Activated CD4-positive, alpha-beta T cell treated with anti-CD3 and anti-CD28 coated beads, Interleukin-2, amount 50 U/mL, for 24 hours (primary cell): ENCODE measurements at places on chromosomes 5 and 9.

- DNase-seq = no peak
These were observed 66.9 kb downstream of the SYK start for GRCh38 chr9:90868555-90868954.

DNA sequence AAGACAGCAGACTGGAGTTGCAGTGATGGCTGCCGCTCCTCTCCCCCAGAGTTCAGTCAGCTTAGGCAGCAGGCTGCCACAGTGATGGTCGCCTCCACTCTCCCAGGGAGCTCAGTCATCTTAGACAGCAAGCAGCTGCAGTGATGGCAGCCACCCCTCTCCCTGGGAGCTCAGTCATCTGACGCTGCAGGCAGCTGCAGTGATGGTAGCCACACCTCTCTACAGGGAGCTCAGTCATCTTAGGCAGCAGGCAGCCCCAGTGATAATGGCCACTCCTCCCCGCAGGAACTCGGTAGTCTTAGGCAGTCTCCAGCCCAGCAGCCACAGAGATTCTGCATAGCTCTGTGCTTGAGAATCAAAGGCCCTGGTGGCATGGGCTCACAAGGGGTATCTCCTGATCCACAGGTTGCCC is 582.7 kb downstream of the DTWD2 start:
- no peak for DNase-seq

DNA sequence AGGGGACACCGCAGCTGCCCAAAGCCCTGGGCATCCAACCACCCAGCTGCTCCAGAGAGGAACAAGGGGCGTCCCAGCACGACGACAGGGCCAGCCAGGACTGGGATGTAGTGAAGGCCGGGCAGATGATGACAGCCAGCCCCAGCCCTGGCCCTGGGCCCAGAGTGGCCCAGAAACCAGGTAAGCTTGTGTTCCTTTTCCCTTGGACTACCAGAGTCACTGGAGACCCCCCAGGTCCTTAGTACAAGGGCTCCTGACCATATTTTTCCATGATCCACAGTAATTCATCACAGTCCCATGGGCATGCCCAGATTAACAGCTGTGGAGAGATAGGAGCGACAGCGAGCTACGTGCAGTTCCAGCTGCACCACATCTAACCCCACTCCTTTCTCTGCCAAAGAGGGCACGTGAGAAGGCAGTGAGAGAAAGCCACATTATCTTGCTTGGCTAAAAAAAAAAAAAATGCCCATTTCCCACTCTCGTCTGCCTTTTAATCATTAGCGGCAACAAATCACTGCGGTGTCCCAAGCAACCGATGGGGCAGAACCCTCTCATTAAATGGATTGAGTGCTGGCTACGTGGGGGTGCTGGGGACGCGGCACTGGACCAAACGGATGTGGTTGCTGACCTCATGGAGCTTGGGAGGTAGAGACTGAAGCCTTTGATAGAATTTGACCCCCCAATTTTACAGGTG is 21.7 kb upstream of the SYNPO start:
- DNase-seq = no peak

GRCh38 chr9:34610434-34611206 is 1.3 kb downstream of the RPP25L start:
- DNase-seq = no peak

DNA sequence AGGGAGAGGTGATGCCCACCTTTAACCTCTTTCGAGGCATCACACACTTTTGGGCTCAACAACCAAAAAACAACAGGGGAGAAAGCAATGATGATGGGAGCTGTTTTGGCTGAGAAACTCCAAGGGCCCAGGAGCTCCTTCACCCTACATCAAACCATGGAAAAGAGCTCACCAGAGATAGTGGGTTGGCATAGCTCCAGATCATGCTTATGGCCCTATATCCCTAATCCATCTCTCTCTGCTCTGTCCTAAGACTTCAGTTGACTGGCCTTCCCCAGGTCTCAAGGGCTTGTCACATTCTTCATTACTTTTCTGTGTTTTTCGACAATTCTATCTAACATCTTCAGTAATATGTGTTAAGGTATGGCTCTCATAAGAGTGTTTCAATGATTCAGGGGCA is 5.7 kb upstream of the CTSL start:
- DNase-seq = no peak

DNA sequence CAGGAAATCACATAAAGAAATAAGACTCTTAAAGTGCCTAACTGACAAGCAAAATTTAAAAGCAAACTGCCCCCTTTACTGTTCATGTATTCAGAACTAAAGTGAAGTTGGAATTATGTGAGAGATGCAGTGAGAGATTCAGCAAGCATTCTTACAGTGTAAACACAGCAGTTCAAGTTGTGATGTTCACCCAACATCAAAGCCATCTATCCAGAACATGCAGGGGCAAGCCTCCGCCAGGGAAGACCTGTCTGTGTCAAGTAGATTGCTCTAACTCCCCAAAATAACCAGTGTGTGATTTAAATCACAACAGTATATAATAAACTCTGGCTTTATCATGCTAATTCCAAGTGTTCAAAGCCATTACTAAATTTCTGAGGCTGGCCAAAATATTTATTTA is 233.3 kb downstream of the BNC2 start:
- no peak for DNase-seq

DNA sequence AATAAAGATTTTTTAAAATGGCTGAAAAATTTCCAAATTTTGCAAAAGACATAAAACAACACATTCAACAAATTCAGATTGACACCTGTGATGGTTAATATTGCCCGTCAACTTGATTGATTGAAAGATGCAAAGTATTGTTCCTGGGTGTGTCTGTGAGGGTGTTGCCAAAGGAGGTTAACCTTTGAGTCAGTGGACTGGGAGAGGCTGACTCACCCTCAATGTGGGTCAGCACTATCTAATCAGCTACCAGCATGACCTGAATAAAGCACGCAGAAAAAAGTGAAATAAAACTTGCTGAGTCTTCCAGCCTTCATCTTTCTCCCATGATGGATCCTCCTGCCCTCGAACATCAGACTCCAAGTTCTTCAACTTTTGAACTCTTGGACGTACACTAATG is 868.0 kb upstream of the CTNND2 start:
- no peak for DNase-seq

DNA sequence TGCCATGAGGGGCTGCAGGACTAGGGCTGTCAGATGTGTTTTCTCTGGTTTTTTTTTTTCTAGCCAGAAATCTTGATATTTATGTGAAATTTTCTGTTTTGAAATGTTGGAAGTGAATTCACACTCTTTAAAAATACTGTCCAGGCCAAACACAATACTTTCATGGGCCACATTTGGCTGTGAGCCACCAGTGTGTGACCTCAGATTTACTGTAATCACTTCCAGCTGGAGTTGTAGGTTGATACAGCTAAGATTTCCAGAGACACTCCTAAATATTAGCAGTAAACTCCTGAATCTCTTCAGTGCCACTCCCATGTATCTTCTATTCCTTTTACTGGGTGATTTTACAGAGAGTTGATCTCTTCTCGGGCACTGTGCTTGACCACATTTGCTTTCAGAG is 92.2 kb upstream of the CKMT2 start:
- DNase-seq = no peak

DNA sequence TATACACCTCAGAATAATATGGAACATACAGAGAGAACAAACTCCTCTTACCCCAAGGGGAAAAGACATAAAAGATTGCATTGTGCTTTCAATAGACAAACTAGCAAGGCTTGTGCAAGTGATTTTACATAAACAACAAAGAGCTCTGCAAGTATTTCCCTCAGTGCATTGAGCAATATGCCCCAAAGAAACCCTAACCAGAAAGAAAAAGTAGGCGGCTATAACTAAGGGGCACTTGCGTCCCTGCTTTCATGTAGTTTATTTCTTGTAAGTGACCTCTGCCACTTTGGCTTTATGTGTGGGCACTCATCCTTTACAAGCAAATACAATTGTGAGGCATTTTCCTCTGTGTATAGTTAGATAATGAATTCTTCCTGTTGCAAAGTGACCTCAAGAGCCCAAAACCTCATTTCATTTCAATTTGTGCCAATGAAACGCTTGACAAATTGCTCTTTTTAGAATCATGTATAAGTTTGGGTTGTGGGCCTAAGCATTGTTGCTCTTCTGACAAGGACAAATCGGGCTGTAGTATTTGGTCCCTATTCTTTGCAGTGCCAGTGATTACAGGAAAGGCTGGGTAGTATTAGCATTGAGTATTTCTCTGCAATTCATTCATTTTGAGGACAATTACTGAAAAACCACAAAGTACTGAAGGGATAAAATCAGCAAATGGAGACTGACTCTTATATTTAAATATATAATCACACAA is 282.2 kb downstream of the DTWD2 start:
- no peak for DNase-seq

- DNase-seq = no peak
These were observed 131.8 kb upstream of the FBN2 start for GRCh38 chr5:128669803-128670202.

- no peak for DNase-seq
These were observed 248.1 kb upstream of the NREP start for GRCh38 chr5:112004867-112005622.

GRCh38 chr5:37882636-37883035 is 42.8 kb upstream of the GDNF start:
- no peak for DNase-seq

DNA sequence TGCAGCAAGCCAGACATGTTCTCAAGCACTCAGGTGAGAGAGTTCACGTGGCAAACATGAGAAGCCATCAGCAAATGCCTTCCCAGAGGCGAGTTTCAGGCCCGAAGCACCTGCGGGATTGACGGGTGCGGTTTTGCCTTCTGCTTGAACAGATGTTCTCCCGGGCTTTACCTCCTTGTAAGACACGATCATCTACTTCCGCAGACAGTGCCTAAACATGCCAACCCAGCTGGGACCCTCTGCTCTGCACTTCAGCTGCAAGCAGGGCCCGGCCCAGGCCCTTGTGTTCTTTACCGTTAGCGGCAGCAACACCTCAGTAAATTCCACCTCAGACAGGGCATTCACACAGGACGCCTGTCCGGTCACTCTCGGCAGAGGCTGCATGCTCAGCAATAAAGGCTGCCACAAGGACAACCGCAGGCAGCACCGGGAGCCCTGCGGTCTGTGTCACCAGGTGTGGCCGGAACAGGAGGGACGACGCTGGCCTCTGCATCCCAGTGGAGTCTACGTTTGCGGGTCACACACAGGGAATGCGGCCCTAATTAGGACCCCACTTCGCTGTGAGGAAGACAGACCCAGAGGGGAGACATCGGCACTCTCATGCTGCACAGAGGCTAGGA is 139.6 kb downstream of the ROR2 start:
- DNase-seq = no peak

GRCh38 chr9:16267281-16268066 is 603.0 kb downstream of the BNC2 start:
- DNase-seq = no peak

- DNase-seq = no peak
These were observed 9.0 kb downstream of the RGS14 start for GRCh38 chr5:177366528-177367322.

DNA sequence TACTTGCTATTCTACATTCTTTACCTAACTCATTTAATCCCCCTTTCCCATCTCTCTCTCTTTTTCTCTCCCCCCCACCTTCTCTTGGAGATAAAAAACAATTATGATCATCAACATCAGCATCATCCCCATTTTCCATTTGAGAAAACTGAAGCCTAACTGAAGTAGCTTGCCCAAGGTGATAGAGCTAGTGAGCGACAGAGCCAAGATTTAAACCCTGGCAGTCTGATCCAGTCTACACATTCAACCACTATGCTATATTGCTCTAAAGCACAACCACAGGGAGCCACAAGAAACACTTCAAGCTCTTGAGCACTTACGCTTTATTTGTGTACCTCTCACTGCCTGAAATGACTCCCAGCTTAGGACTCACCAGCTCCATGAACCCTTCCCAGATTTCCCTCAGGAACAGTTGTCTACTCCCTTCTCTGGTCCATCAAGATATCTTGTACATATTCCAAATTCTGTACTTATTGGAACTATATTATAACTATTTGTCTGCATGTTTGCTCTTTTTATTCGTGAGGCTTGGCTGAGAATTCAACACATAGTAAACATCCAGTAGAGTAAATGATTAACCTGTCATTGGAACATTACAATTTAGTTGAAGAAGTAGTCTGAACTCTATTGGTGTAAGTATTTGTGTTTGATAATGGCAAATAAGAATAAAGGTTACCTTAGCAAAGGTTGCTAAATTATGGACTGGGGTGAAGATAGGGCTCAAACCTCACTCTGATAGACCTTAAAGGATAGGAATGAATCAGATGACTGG is 164.8 kb downstream of the EFNA5 start:
- no peak for DNase-seq

GRCh38 chr5:140042643-140043507 is at the start of gene NRG2:
NRG2 (minus strand) TSS chr5:140043299.
- DNase-seq = no peak

DNA sequence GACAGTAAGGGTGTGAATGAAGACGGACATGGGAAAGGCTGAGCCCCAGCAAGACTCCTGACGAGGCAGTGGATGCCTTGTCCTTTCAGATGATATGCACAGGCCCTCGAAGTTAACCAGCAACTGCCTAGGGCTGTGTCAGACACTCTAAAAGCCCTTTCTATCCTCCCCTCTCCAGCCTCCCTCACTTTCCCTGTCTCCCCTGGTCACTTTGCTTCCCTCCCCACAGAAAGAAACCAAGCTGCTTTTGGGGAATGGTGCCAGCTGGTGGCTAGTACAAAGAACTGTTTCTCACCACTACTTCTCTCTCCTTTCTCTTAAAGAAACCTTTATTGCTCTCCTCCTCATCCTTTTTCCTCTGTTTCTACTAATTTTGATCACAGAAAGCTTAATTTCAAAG is 21.4 kb downstream of the LHFPL2 start:
- DNase-seq = no peak

GRCh38 chr5:140075371-140075770 is 32.3 kb upstream of the NRG2 start:
- no peak for DNase-seq

- no peak for DNase-seq
These were observed 15.2 kb upstream of the NEK6 start for GRCh38 chr9:124242331-124243194.

GRCh38 chr5:60299944-60300343 is 400.0 kb downstream of the DEPDC1B start:
- no peak for DNase-seq

DNA sequence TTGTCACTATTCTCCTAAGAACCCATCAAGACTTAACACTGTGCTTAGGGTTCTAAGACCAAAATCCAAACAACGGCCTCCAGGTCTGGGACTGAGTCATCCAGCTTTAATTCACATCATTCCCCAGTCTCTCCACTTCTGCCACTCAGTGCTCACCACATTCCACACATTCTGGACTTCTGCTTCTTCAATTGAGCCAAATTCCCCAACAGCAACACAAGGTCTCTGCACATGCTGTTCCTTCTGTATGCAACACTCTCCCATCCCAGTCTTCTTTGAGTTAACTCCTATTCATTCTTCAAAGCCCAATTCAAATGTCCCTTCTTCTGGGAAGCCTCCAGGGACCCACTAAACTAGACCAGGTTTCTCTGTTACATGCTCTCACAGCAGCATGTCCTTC is 97.8 kb downstream of the GPR21 start:
- DNase-seq = no peak

GRCh38 chr5:116404792-116405191 is 169.8 kb downstream of the SEMA6A start:
- no peak for DNase-seq

DNA sequence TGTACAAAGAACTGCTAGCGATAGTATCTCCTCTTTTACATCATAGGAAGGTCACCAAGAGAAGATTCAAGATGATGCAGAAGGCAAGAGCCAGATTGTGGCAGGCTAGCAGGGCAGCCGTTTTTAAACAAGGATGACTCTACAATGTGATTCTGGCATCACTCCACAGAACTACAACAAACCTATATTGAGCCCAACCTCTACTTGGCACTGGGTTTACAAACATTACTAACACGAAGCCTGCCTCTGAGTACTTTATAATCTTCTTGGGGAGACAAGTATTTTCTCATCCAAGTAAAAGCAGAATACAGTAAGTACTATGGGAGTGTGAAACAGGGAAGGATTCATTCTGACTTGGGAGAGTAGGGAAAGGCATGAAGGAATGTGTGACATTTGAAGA is 448.6 kb downstream of the ZNF608 start:
- DNase-seq = no peak
